ENCODE measurements at places on chromosomes 7 and 10.

GRCh38 chr10:103278862-103279298 is 1.9 kb downstream of the INA start:
- DNase-seq: no peak

GRCh38 chr10:22976534-22976933 is 48.7 kb downstream of the ARMC3 start:
- DNase-seq: no peak

GRCh38 chr7:91198371-91198770 is 65.9 kb upstream of the FZD1 start:
- DNase-seq: no peak

DNA sequence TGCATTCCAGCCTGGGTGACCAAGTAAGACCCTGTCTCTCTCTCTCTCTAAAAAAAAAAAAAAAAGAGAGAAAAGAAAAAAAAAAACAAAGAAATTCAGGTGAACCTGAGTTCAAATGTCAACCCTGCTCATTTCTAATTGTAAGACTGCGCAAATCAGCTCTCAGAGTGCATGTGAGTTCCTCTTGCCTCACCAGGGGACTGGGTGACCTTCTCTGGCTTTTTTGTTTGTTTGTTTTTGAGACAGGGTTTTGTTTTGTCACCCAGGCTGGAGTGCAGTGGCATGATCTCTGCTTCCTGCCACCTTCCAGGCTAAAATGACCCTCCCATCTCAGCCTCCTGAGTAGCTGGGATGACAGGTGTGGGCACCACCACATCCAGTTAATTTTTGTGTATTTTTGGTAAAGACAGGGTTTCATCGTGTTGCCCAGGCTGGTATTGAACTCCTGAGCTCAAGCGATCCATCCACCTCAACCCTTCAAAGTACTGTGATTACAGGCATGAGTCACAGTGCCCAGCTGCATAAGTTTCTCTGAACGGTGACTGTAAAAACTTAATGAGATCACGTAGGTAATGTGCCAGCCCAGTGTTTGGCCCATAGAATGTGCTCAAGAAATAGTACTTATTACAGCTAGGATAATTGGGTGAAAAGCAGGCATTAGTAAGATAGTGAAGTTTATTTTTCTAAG is 45.3 kb upstream of the BAMBI start:
- DNase-seq: no peak

GRCh38 chr10:26728957-26729356 is 31.5 kb downstream of the PDSS1 start:
- no peak for DNase-seq

DNA sequence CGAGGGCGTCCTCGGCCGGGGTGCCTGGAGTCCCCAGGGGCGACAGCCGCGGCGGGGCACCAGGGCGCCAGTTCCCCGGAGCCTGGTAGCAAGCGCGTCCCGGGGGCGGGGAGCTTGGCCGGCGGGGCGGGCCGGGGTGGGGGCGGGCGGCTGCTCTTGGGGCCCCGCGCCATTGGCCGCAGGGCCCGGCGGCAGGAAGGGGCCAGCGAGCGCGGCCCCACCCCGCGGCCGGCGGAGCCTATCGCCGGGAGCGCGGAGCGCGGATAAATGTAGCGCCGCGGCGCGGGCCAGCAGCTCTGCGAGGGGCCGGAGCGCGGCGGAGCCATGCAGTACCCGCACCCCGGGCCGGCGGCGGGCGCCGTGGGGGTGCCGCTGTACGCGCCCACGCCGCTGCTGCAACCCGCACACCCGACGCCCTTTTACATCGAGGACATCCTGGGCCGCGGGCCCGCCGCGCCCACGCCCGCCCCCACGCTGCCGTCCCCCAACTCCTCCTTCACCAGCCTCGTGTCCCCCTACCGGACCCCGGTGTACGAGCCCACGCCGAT is at the start of gene HHEX:
Gene HHEX (plus strand): TSS at position 293 of the 548 bp plus-strand sequence. CDS start 32 bp downstream, at position 325.
- no peak for DNase-seq

Measured in breast epithelium (tissue), 4 donors.